ENCODE measurements at places on chromosomes 16 and 17.

DNA sequence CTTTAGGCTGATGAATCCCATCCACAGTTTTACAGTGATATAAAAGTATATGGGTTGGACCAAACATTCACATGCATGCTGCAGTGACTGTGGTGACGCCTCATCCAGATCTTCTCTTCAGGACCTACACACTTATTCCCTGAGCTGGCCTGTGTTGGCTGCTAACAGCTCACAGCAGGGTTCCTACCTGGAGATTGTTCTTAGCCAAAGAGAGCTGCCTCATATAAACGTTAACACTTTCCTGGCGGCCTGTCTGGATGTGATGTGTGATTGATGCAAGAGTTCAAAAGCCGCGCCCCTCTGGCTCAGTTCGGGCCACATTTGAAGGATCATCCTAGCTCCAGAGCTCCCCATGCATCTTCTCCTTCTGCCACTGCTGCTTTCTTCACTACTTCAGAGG is 93.0 kb upstream of the NETO2 start:
- DNase-seq, result no peak

DNA sequence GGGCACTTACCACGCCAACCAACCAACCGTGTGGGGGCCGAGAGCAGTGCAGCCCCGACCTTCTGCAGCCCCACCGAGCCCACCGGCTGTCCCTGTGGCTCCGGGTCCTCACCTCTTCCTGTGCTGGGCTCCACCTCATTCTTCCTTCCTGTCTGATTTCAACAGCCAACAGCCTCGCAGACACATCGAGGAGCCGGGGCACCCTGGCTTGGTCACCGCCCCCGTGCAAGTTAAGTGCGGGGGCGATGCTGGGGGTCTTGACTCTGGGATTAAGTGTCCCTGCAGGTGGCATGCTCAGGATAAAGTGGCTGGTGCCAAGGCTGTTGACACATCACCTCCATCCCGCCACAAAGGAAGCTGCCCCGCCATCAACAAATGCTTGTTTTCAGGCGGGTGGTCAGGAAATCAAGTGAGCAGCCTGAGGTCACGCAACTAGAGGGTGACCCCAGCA is at the start of gene NLRC3:
Gene NLRC3, minus strand, starts transcription at position 102 of the 451 bp plus-strand sequence. CDS start 12,367 bp downstream, outside the sequence.
- DNase-seq, result peak; percentile 42

DNA sequence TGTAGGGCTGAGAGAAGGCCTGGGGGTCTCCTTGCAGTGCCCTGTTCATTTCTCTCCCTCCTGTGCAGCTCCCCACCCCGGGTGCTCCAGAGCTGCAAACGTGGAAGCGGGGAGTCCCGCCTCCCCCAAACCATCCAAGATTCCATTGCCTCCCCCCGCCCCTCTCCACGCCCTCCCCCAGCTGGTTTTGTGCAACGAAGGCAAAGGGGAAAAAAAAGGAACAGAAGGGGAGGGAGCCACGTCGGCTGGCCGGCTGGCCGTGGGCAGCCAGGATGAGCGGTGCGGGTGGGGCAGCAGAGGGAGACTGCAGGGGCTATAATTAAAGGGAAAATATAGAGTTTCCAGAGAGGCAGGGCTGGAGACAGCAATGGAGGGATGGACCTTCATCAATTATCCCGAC is 1.7 kb upstream of the COL1A1 start:
- DNase-seq, result no peak

DNA sequence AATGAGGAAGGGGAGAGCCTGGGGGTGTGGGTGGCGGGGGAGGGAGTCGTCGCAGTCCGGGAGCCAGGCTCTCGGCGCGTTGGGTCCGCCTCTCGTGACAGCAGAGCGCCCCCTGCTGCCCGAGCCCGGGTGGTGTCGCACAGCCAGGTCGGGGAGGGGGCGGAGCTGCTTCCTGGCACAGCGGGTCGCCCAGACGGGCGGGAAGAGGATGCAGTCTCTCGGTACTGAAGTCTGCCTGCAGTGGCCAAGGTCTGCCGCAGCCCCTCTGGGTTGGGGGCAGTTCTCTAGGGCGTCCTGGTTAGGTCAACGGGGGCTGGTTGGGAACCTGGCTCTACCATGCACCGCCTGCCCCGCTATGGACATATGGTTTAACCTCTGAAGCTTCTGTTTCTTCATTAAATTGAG is 38.2 kb upstream of the CCDC182 start:
- DNase-seq, result peak; percentile 73

- DNase-seq, result peak; percentile 27
Measured at GRCh38 chr17:40168262-40168832, 8.9 kb upstream of the RAPGEFL1 start.

- DNase-seq, result no peak
Measured at GRCh38 chr16:56081371-56081770, 109.9 kb upstream of the GNAO1 start.

- DNase-seq, result no peak
Measured at GRCh38 chr16:78996790-78997189, 603.7 kb downstream of the MAF start.

GRCh38 chr17:35778641-35779196 is 16.7 kb downstream of the MMP28 start:
- no peak for DNase-seq

DNA sequence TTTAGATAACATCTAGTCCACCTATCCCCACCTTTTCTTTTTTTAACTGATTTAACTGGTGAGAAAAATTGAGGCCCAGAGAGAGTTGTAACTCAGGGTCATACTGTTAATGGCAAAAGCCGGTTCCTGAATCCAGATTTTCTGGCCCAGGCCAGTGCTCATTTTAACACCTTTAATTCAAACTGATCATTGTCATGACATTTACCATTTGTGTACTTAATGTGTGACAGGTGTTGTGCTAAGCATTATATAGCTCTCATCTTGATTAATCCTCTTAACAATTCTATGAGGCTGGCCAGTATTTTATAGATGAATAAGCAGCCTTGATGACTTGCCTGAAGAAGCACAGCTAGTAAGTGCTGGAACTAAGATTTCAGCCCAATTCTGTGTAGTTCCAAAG is 14.4 kb downstream of the RHOT1 start:
- DNase-seq, result no peak

GRCh38 chr16:75250089-75250808 is 1.2 kb downstream of the BCAR1 start:
- DNase-seq, result no peak

DNA sequence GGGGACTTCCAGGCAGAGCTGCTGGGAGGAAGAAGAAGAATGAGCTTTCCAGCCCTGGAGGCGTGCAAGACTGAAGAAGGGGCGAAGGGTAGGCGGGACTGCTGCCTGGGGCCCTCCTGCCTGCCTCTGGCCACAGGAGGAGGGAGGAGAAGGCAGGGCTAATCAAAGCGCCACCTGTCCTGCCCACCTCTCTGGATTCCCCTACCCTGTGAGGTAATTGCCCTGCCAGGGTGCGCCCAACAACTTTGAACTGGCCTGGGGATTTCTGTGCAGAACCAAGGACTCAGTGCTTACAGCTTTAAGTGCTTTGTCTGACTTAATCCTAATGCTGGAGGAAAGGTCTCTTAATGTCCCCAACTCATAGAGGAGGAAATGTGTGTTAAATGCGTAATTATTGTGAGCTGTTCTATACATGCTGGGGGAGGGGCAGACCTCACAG is at the start of gene NOXO1:
Gene NOXO1, minus strand, starts transcription at position 72 of the 439 bp plus-strand sequence. CDS start 290 bp downstream, outside the sequence.
- no peak for DNase-seq

- DNase-seq, result no peak
Measured at GRCh38 chr17:74270333-74270732, 3.7 kb upstream of the DNAI2 start.

DNA sequence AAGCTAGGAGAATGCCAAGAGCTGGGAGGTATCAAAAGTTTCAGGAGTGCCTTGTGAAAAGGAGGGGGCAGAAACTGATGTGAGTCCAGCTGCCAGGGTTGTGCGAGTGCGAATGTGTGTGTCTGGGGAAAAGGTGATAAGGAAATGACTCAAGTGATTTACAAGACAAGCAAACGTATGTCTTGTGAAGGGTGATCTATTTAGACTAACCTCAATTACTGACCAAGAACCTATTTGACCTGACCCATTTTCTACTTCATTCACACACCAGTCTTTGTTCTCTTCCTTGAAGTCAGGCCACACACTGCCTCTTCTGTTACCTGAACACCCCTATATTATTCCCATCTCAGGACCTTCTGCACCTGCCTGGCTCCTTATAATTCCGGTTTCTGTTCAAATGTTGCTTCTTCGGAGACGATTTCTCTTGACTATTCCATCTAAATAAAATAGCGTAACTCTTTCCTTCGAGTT is 1.0 kb downstream of the GDE1 start:
- peak; percentile 13 for DNase-seq

DNA sequence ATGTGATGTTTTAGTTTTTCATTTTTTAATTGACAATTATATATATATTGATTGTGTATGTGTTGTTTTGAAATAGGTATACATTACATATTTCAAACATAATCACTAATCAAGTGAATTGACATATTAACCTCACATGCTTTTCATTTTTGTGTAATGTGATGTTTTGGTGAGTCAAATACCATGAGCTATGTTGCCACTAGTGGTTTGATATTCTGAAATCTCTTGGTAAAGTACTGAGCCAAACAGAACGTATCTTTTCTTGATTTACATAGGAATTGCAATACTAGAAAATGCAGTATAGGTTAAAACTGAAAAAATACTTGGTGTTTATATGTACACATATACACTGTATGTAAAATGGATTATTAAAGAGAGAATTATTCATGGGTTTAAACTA is 65.2 kb upstream of the SIAH1 start:
- no peak for DNase-seq

GRCh38 chr17:17180741-17181525 is 25.2 kb downstream of the PLD6 start:
- DNase-seq, result no peak

DNA sequence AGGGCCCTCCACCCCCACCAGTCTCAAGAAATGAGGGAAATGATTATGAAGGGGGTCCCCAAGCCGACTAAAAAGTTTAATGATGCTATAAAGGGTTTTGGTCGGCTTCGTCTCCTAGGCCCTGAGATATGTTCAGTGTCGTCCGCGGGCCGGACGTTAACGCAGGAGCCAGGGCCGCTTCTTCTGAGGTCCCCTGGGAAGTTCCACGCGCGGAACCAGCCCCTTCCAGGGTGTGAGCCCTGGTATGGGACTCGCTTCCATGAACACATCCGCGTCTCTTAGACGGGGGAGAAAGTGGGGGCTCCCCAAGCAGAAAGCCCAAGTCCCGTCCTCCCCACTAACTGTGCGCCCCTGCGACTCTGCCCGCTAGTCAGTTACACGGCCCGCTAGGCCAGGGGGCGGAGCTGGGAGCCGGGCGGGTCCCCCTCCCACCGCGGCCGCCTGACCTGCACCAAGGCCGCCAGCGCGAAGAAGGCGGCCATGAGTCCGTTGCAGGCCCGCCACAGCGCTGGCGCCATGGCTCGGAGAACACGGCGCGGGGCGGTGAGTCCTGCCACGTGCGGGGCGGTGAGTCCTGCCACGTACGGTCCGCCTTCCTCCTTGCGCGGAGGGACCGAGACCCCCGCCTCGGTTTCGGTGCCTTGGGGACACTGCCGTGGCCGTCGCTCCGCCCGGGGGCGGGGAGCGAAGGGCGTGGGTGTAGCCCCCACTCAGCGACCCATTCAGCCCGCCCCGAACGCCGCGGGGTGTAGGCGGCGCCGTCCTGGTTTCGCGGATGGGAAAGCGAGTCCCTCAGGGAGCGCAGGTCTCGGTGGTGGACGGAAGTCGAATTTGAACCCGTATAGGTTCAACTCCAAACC is at the start of gene TMEM220:
Gene TMEM220, minus strand, starts transcription at position 690 of the 860 bp plus-strand sequence. Its CDS starts 172 bp downstream, at position 518.
- DNase-seq, result peak; percentile 41

GRCh38 chr16:73019457-73020362 is 28.2 kb downstream of the ZFHX3 start:
- no peak for DNase-seq

- DNase-seq, result no peak
Measured at GRCh38 chr17:1813088-1813487, 16.6 kb downstream of the SMYD4 start.

DNA sequence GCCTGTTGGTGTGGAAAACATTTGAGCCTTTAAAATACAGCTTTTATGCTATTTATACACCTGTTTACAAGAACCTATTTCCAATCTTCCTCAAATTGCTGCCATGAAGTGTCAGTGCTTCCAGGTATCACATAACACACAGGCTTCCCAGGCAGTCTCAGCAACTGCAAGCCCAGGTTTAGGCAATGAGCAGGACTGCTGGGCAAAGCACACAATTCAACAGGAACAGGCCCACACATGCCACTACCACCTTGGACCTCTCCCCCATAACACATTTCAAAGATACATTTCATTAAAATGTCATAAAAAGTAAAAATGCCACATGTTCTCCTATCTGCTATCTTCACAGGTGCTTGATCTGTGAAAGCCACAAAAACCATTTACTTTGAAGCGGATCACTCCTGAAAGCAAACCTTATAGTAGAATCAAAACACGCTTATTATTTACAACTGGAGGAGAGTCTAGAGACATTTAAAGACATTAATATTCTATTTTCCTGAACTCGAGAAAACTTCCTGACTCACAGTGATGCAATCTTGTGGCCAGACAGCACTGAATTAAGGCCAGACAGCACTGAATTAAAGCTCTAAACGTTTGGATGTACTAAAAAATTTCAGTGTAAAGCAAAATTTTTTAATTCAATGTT is 31.5 kb downstream of the ANKFY1 start:
- no peak for DNase-seq

GRCh38 chr17:535198-535597 is 179.4 kb downstream of the VPS53 start:
- no peak for DNase-seq

GRCh38 chr17:61832463-61832862 is 30.9 kb downstream of the BRIP1 start:
- DNase-seq, result no peak

DNA sequence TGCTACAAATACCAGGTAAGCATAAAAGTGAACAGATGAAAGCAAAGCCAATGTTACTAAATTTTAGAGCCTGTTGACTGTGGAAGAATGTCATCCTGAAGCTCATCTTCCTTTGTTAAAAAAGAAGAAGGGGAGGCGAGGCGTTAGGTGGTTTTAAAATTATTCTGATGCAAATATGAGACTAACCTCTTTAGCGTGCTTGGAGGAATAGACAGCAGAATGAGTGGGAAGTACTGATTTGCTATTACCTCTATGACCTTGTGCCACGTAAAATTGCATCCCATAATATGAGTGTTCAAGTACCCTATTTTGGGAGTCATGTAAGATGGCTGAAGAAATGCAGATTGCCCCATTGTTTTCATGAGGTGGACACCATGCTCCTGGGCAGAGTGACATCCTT is 95.7 kb downstream of the ELAC2 start:
- no peak for DNase-seq

- DNase-seq, result no peak
Measured at GRCh38 chr16:88003736-88004135, 52.5 kb downstream of the BANP start.

DNA sequence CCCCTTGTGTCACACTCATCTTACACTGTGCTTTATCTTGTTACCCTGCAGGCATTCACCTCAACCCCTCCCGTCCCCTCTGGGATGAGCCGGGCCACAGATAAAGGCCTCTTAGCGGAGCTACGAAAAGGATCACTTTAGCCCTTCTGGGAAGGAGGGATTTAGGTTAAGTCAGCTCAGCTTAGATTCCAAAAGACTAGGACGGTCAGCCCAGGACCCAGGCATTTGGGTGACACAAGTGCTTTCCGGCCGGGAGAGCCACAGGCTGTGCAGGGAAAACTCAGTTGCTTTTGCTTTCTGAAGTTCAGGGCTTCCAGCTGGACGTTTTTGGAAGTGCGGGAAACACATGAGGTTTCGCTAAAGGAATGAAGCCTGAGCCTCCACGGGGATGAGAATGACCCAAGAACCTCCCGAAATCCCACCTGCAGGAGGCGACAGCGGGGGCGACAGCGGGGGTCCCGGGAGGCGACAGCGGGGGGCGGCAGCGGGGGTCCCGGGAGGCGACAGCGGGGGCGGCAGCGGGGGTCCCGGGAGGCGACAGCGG is 11.6 kb upstream of the METRNL start:
- no peak for DNase-seq

- peak; percentile 72 for DNase-seq
Measured at GRCh38 chr17:16419074-16419928, 3.9 kb downstream of the TRPV2 start.

GRCh38 chr17:8220783-8221662 is 10.6 kb upstream of the AURKB start:
- DNase-seq, result peak; percentile 90

Data from activated naive CD4-positive, alpha-beta T cell treated with Interleukin-2 at 50 U/mL for 16 hours (primary cell).